Activated naive CD4-positive, alpha-beta T cell (primary cell): ENCODE measurements at places on chromosomes 6 and 20.

GRCh38 chr6:4965562-4966389, 38.1 kb downstream of the RPP40 start:
- no peak for DNase-seq

DNA sequence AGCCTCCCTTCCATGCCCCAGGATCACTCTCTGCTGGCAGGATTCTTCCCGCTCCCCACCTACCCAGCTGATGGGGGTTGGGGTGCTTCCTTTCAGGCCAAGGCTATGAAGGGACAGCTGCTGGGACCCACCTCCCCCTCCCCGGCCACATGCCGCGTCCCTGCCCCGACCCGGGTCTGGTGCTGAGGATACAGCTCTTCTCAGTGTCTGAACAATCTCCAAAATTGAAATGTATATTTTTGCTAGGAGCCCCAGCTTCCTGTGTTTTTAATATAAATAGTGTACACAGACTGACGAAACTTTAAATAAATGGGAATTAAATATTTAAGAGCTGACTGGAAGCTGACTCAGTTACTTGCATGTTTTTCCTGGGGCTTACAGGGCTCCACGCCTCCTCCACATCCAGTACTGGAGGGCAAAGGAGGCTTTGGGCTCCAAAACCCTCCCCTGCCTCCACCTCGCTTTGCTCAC, 24.3 kb upstream of the FANCE start:
- DNase-seq: no peak

- DNase-seq: no peak
Measured at GRCh38 chr20:7693761-7694160, 246.5 kb downstream of the HAO1 start.

- DNase-seq: no peak
Measured at GRCh38 chr6:26426691-26427450, 13.4 kb upstream of the BTN3A3 start.

- no peak for DNase-seq
Measured at GRCh38 chr6:43915208-43915869, 145.3 kb downstream of the VEGFA start.
